ENCODE measurements at places on chromosomes 16 and 17.
A peak's percentile ranks its signal among the peaks of the same experiment; 100 is the strongest.

- no peak for DNase-seq
Observed at GRCh38 chr16:71460941-71461340, 1.1 kb downstream of the ZNF23 start.

DNA sequence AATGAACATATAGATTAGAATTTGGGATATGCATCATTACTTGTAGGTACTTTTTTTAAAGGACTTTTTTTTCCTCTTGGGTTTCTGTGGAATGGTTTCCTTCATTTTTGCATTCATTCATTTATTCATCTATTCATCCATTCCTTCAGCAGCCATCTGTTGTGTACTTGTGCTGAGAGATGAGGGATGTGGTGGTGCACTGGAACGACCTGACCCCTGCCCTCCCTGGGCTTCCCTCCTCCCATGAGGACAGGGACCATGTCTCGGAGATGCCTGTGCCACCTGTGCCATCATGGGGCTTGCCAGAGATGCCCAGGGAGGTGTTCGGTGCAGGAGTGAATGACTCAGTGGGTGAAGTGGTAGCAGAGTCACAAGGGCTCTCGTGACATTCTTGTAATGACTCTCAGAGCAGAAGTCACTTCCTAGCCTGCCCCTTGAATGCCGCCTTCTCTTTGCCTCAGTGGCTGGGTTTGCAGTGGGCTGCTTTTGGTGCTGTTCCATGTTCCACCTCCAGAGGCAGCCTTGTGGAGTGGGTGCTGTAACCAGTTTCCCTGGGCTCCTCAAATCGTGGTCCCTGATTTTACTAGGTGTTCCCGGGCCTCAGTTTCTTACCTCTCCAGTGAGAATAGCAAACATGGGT lies 43.9 kb downstream of the CLEC16A start:
- peak; percentile 66 for DNase-seq

GRCh38 chr17:67855504-67856324 lies 30.4 kb downstream of the BPTF start:
- DNase-seq, result no peak

- DNase-seq, result peak; percentile 95
Observed at GRCh38 chr16:30844671-30845449, 49.0 kb downstream of the BCL7C start.

- DNase-seq, result no peak
Observed at GRCh38 chr17:5467416-5467815, 1.4 kb downstream of the DHX33 start.

DNA sequence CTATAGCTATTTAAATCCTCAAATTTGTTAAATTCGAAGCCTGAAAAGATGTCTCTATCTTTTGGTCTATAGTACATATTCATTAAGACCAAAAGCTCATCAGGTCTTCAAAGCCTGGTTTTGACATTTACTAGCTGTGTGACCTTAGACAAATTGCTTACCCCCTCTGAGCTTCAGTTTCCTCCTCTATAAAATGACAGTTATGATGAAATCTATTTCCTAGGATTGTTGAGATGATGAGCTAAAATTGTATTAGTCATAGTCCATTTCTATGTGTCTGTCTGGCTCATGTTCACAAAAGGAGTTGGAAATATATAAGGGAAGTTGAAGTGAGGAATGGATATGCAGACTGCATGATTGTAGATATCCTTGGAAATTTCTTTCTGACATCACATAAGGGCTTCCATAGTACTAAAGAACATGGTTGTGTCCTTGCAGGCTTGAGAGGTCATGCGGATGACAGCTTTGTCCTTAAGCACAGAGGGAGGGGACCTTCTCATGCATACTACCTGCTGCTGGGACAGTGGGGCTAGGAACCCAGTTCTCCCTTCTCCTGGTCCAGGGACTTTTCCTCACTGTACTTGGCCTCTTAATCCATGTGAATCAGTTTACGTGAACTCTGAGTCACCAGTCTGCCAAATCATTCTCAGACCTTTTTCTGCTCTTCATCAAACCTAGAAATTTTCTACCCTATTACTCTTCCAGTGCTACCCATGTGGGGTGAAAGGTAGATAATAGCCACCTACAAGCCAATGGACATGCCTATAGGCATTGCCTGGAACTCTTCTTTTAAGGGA lies 487.5 kb upstream of the SALL1 start:
- DNase-seq, result no peak

DNA sequence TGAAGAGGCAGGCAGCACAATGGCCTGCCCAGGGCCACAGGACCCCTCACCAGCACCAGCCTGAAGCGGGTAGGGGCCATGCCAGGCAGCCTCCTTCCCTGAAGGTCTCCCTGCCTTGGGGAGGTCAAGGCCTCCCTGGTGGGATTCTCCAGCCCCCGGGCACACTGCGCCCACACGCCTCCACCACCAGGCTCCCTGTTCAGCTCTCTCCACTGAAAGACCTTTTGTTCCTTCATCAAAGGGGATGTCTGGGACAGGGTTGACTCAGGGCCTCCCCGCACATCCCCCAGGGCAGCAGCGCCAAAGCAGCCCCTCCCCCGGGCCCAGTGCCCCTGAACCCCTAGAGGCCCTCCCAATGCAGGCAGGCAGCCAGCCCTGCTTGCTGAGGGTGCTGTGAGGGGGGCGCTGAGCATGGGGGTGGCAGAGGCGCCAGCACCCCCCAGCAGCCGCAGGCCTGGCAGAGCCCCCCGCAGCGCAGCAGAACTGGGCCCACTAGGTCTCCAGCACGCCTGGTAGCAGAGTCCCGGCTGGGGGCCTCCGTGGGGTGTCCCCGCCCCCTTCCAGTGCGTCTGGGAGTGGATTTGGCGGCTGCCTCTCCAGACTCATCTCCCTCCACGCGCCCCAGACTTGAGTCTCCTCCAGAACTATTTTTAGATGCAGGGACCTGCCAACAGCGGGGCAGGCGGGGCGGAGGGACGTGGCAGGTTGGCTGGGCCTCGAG lies 13.1 kb downstream of the BCAR1 start:
- DNase-seq, result no peak

GRCh38 chr16:86819533-86819892 lies 241.2 kb downstream of the FOXL1 start:
- DNase-seq, result no peak

DNA sequence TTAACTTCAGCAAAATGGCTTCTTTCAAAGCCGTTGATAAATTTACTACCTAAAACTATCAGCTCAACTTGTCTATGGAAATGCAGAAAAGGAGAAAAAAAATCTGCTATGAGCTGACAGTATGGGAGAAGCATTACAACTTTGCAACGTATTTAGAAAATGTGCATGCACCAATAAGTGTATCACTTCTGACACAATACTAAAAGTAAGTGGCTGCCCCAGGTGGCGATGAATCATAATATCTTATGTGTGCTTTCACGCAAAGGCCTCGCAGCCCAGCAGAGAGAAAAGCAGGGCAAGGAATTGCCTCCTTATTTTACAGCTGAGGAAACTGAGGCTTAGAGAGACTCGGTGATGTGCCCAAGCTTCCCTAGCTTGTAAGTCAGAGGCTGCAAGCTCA lies 101.8 kb downstream of the SALL1 start:
- no peak for DNase-seq

- DNase-seq, result no peak
Observed at GRCh38 chr17:18018411-18018921, 20.5 kb downstream of the ATPAF2 start.

- DNase-seq, result no peak
Observed at GRCh38 chr17:76502341-76503211, 1.4 kb upstream of the RHBDF2 start.

DNA sequence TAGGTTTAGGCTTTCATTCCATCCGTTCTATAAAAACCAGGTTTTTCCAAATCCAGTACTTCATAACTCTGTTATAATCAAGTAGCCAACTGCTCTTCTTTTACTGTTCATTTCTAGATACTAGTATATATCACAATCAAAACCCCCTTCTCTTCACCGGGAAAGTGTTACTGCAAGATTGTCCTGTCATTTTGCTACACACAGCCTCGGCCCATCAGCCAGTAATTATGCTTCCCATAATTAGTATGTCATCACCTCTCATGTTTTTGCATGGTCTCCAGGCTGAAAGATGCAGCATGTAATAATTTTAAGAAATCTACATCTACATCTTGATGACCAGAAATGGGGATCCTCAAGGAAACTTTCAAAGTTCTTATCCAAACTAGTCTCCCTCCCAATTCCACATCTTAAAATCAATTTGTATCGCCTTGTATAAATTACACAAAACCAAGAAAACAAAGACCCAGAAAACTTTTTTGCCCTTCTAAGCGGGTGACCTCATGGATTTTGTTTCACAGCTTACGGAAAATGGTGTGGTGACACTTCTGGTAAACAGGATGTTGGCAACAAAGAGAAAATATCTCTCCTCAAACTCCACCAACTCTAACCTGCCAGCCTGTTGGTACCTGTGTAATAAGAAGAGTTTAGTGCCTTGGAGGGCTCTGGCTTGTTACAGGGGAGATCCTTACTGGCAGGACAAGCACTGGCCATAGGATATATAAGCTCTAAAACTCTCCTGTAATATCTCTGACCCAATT lies 9.3 kb downstream of the TACO1 start:
- peak; percentile 59 for DNase-seq

DNA sequence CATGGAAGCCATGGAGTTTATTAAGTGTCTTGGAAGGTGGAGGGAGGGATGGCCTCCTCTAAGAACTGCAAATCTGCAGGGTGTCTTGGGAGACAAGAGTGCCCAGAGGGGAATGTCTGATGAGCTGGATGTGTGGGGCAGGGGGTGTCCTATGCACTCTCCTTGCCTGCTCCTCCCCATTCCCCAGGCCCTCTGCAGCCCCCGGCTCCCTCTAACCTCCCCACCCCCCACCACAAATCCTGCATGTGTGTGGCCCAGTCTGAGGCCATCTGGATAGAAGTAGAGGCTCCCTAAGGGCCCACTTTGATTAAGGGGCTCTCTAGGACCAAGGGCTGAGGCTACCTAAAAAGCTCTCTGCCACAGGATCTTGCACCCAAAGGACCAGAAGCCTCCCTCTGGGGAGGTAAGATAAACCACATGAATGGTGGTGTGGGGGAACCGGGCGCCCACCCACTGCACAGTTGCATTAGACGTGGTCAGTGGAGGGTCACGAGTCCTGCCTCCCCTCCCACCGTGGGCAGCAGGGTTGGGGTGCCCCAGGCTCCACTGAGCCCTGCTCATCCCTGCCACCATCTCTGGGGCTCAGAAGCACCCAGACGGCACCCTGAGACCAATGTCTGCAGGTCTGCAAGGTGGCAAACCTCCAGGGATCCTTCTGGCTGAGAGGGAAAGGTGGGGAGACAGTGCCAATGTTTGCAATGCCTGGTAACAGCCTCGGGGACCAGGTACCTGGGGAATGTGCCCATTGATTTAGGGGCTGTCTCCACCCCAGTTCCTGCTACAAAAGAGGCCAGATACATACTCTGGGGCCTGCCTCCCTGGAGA lies 618 bp downstream of the AANAT start:
- no peak for DNase-seq

DNA sequence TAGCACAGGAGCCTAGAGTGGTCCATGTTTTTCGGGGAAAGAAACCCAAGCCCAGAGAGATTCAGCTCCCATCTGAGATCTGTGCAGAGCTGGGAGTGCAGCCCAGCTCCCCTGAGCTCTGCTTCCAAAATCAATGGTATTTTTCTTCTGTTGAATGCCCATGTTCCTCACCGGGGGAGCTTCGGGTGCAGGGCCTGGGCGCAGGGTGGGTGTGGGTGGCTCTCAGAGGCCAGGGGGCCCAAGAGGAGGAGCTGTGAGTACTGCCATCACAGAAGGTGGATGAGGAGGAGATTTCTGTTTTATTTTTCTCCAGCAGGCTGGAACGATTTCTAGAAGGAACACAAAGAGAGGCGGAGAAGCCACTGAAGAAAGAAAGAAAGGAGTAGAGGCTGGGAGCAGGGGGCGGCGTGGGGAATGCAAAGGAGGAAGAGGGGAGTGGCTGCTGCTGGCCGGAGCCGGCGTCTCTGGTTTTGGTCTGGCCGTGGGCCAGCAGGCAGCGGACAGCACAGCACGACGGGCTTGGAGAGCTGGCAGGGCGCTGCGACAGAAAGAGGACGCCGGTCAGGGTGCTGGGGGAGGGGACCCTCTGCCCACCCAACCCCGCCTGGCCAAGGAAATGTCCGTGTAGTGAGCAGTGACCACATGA lies 76.2 kb upstream of the KSR1 start:
- DNase-seq, result no peak

- no peak for DNase-seq
Observed at GRCh38 chr16:87352818-87353217, 30.8 kb downstream of the FBXO31 start.

DNA sequence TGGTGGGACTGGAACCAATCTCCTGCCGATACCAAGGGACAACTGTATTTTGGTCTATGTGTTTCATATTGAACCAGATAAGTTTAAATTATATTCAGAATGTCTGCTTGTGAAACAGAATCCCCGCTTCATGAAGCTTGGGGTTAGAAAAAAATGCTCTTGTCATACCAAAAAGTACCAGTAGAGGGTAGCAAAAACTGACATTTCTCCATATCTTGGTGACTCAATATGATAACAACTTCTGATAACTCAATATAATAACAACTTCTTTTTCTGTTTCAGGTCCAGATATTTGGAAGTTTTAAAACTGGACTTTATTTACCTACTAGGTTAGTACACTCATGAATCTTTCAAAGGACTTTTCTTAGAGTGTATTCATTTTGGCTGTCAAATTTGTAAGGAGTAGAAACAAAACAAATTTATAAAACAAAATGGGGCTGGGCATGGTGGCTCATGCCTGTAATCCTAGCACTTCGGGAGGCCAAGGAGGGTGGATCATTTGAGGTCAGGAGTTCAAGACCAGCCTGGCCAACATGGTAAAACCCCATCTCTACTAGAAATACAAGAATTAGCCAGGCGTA lies 52.3 kb upstream of the ADCY7 start:
- peak; percentile 37 for DNase-seq

DNA sequence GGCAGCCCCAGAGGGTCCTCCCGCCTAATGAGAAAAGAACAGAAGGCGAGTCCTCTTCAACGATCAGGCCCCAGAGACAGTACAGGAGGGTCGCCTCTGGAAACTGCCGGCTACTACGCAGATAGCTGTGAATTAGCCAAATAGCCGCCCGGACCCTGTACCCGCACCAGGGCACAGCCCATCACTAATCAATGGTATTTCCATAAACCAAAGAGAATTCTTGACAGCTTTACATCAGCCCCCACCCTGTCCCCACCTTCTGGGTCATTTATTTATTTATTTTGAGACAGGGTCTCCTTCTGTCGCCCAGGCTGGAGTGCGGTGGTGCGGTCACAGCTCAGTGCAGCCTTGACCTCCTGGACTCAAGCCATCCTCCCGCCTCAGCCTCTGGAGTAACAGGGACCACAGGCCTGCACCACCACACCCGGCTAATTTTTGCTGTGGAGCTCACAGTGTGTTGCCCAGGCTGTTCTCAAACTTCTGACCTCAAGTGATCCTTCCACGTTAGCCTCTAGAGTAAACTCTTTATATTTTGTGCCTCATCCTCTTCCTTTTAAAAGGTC lies 805 bp upstream of the CLCN7 start:
- no peak for DNase-seq

DNA sequence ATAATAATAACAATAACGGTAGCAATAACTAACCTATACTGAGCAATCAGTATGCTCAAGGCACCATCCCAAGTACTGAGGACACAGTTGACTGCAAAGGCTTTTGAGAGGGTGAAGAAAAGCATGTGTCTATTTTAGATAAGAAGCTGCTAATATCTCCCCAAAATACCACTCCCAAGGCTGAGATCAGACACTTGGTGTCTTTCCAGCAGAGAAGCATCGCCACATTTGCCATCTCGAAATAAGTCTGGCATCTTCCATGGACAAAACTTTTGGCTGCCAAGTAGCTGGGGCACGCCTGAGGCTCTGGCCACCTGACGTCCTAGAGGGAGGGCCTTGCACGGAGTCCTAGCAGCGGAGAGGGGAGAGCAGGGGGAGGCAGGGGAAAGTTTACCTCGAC lies 39.0 kb downstream of the ZNF423 start:
- DNase-seq, result no peak

All from activated CD4-positive, alpha-beta T cell treated with anti-CD3 and anti-CD28 coated beads, Interleukin-2, amount 10 ng/mL, durations not matched to agents 7 days and 5 days (primary cell).